ENCODE measurements at places on chromosomes 6 and 20.

GRCh38 chr6:170106906-170107525 is 183.9 kb downstream of the DLL1 start:
- DNase-seq = no peak

- no peak for DNase-seq
Measured at GRCh38 chr6:41028561-41029412, 10.2 kb downstream of the UNC5CL start.

DNA sequence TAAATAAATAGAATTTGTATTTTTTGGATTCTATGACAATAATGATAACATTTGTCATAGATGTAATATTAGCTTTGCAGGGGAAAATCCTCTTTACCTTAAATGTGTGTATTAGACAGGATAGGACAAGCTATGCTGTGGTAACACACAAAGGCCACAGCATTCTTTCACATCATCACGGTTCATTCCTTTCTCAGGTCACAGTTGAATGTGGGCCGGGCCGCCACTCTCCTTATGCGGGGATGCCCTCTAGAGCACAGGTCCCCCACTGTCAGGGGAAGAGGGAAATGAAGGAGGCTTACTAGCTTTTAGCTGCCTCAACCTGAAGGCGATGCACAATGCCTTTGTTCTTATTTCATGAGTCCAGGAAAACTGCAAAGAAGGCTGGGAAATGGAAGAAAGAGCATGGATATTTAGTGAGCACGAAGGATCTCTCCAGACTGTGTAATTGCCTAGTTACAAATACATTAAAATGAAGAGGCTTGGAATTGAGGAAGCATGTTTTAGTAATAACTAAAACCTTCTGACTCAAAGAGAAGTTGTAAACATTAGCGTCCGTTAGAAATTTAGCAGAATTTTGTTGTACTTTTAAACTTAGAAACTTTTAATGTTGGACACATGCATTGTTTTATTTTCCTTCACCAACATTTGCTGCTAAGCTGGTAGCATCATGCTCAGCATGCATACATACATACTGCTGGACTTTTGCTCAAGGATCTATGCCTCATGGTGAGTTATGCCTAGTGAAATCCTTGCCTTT is 248.9 kb upstream of the FOXQ1 start:
- no peak for DNase-seq

DNA sequence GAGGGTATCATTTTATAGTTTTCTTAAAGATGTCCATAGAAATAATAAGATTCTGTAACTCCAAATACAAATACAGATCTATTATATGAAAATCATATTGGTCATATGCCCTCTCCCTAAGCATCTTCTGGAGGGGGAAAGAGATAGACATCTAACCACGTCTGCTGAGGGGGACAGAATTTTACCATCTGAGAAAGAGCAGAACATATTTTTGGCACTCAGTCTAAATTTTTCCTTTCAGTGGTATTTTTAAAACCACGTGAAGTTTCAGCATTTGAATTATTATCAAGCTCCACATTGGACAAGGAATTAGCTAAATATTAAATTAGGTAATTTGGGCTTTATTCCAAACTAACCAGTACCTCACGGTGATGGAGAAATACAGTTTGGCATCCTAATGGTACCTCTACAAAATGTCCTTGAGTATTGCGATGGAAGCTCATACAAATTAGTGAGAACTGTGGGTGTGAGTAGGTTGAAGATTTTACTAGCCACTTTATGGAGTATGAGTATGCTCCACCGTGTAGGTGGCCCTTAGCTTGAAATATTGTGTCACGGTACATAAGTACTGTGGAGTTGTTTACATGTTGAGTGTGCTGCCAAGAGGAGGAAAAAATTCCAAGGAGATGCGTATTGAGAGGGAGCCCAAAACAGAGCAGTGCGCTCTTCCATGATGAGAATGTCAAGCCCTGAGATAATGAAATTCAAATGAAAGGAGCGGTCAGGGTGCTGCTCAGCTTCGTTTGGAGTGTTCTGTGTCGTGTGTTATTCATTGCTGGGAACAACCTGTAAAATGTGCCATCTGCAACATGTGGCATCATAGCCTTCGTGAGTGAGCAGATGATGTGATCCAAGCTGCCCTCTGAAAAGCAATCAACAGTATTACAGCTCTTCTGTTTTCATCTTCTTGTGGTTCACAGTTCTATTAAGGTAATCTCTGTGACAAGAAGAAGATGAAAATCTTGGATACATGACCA is 48.4 kb upstream of the PHACTR2 start:
- no peak for DNase-seq

GRCh38 chr6:122289762-122290539 is 109.5 kb upstream of the HSF2 start:
- DNase-seq = no peak

DNA sequence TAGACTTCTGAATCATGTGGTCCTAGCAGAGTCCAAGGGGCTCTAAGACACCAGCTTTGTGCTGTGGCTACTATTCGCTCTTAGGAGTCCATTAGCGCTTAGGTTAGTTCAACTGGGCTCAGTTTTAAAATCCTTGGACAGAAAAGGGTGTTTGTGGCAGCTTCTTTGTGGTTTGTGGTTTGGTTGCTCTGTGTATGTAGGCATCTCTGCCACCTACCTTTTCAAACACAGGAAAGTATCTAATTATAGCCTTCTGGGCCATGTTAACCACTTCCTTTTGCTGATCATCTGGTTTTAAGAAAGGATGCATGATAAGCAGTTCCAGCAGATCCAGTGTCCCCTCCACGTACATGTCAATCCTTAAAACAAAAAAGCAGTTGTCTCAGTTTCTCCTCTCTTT is 10.8 kb downstream of the GSTA4 start:
- peak; percentile 76 for DNase-seq

- peak; percentile 55 for DNase-seq
Measured at GRCh38 chr6:36546308-36546919, 865 bp downstream of the STK38 start.

DNA sequence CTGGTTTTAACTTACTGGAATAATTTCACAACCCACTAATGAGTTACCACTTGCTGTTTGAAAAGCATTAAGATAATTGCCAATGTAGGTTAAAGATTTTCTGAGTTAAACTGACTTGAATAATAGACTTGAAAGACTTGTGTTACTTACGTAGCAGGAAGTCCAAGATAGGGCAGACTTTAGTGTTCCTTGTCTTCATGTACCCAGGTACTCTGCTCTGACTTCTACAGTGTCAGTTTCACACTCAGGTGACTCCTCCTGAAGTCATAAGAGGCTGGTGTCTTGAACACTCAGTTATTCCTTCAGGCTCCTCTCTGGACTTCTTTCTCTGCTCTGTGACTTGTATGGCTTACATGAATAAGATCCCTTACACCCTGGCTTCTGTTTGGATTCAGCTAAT is 76.3 kb upstream of the SGK1 start:
- DNase-seq = no peak

GRCh38 chr6:76779068-76779467 is 684.2 kb downstream of the HTR1B start:
- no peak for DNase-seq

DNA sequence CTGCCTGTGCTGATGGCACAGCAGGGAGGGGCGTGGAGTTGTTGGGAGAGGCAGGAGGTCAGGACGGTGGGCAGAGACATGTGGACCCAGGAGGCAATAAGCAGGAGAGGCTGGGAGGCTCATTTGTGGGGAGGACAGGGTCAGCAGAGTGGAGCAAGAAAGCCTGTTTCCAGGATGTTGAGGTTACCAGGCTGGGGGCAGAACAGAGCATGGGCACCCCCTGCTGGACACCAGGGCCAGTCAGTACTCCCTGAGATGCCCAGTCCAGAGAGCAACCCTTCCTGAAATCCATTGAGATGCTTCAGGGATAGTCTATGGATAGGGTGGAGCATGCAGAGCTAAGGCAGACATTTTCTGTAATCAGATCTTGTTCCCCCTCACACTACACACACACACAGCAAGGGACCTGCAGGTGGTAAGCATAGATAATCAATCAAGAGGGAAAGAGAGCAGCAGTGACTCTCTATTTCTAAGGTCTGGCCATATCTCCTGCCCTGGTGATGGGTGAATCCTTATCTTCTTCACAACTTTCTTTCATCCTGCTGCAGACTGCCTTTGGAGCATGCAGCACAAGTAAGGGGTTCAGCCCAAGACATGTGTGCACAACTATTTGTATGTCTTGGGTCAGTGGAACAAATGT is 41.7 kb downstream of the MOCS1 start:
- DNase-seq = peak; percentile 87

GRCh38 chr20:12455148-12455547 is 537.5 kb downstream of the BTBD3 start:
- no peak for DNase-seq

GRCh38 chr6:95670011-95670463 is 92.7 kb downstream of the MANEA start:
- DNase-seq = no peak

- DNase-seq = no peak
Measured at GRCh38 chr20:51034988-51035656, 12.2 kb upstream of the KCNG1 start.

DNA sequence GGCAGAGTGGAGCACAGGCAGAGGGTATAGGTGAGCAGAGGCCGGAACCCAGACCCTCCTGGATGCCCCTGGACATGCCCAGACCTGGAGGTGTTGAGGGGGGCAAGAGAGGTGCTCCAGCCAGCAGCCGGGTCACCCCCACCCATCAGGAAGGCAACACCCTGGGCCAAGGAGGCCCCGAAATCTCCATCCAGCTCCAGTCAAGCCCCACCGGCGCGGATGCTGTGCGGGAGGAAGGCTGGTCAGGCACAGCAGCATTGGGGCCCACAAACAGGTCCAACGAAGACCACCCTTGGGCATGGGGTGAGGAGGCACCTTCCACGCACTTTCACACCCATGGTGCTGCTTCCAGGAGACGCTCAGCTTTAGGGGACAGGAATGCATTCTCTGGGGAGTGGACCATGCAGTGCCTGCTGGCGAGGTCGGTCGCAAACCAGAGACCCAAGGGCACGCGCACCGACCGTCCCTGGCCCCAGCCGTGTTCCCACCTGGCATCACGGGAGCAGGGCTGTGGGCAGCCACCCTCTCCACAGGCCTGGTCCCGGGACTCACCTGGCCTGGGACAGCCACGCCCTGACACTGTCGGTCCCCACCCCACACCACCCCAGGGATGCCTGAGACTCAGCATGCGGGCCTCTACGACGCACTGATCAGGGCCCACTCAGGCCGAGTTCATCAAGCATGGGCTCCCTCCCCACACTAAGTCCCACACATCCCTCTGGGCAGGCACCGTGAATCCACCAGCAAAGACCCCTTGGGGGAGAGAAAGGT is 43.6 kb upstream of the ZBP1 start:
- peak; percentile 38 for DNase-seq

GRCh38 chr20:1033751-1034414 is 31.8 kb upstream of the RSPO4 start:
- DNase-seq = no peak

DNA sequence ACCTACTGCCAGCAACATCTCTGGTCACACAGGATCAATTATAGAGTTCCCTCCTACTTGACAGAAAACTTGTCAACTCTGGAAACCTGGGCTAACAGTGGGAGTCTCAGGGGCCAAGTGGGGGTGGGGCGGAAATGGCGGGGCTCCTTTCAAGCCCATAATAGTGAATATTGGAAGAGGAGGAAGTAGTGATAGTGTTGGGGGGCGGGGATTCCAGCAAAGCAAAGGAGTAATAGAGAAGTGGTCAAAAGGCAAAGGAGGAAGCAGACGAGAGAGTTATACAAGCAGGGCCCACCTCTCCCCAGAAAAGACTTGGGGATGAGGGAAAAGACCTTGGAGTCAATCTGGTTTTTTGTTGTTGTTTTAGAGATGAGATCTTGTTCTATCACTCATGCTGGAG is 2.1 kb downstream of the DEF6 start:
- DNase-seq = no peak

DNA sequence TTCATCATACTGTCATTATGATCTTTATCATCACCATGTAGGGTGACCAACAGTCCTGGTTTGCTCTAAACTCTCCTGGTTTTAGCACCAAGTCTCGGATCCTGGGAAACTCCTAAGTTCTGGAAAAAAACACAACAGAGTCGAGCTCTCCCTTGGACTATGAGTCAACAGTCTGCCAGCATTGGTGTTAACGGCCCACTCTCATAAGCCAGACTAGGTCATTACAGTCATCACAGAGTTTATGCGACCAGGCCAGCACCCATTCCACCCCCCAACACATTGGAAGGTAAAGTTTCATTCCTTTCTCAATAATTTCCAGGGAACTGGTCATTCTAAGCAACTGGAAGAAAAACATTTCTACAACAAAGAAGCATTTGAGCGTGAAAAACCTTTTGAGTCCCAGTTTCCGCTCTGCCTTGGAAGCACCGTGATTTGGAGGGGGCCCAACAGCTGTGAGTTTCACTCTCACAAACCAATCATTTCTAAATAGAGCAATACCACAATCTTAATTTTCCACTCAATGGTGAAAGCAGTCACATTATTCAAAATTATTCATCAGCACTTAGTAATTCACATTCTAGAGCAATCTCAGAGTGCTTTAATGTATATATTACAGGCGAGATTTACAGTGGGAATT is 445.0 kb downstream of the CDH26 start:
- DNase-seq = peak; percentile 62

DNA sequence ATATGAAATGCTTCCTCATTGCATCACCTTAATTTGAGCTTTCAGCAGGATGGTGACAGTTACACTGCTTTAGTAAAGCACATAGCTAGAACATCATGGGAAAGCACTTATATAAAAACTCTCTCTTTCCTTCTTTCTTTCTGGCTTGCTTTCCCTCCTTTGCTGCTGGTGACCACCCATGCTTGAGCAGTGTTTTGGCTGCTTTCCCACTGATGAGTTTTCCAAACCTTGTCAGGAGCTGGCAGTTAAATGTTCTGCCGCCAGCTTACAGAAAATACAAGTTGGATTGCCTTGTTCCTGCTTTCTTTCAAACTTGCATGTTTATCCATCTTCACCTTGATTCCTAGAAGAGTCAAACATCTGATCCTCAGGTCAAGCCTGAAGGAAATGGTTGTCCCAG is 323.9 kb downstream of the FOXA2 start:
- DNase-seq = no peak

DNA sequence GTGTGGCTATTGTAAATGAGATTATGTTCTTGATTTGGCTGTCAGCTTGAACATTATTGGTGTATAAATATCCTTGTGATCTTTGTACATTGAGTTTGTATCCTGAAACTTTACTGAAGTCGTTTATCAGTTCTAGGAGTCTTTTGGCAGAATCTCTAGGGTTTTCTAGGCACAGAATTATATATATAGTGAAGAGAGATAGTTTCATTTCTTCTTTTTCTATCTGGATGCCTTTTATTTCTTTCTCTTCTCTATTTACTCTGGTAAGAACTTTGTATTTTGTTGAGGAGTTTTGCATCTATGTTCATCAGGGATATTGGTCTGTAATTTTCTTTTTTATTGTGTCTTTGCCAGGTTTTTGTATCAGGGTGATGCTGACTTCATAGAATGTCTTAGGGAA is 589.2 kb upstream of the MAN1A1 start:
- no peak for DNase-seq
